ENCODE measurements at places on chromosomes 12 and 14.

DNA sequence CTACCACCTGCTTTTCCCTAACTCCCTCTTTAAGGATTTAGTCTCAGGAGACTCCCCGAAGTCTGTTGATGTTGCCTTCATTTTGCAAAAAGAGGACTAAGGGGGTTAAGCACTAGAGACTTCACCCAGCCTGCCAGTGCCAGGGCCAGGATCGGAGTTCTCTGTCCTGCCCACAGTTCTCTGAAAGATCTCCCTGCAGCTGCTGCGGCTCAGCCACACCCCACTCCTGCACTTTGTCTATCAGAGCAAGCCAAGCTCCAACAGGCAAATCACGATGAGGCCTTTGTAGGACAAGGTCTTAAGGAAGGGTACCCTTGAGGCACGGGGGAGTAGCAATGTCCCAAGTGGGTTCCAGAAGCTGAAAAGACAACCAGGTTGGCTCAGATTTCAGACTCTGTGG, 148.8 kb upstream of the EGLN3 start:
- DNase-seq, result no peak

DNA sequence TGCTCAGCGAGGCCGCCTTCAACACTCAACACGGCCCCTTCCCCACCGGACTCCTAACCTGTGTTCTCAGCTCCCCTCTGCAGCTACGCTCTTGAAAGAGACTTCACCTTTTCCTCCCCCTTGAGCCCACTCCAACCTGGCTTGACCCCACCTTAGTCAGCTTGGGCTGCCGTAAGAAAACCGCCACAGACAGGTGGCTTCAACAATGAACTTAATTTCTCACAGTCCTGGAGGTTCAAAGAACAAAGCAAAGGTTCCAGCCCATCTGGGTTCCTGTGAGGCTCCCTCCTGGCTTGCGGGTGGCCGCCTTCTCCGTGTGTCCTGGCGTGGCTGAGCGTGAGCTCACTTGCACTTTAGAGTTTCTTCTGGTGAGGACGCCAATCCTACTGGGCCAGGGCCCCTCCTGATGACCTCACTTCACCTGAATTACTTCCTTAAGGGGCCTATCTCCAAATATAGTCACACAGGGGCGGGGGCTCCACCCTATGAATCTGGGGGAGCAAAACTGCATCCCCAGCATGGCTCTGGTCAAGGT, 138.8 kb downstream of the CALM1 start:
- no peak for DNase-seq

DNA sequence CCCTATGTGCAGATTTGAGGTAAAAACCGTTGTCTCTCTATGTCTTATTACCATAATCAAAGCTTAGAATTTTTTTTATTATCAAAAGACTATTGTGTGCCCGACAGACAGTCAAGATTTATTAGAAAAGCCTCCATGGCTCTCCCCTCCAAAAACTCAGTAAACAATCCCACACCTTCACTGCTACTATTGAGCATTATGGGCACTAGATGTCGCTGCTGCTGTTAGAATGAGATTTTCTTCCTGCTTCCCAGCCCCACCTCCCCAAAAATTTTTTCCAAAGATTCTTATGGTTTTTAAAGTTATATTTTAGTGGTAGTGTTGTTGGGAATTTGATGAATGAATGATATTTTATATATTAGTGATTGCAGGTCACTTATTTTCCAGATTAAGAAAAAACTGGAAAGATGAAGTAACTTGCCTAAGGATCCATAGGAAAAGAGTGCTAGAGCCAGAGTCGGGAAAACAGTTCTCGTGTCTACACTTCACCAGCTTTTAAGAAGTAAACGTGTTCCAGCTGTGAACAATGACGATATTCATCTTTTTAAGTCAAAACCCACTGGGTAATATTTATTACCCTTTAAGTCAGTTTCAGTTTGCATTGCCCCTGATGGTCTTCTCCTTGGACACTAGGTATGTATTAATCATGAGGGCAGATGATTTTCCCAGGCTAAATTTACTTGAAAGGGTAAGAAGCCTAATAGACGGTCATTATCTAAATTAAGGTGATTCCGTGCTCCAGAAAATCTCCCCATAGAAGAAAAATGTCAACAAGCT, 12.2 kb upstream of the FOXG1 start:
- DNase-seq, result no peak

DNA sequence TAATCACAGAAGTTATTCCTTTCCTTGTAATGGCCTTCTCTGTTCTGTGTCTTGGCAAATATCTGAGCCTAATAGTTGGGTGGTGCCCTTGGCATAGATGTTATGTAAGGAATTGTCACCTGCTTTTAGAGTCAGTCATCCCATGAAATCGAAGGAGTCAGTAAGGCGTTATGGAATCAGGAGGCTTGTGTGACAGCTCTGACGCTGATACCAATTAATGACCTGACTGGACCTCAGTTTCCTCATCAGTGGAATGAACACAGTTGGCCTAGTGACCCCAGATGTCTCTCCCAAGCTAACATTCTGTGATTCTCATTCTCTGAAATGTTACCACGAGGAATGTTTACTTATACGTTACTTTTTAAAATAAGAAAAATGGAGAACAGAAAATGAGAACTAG, 32.1 kb downstream of the TXNRD1 start:
- DNase-seq, result no peak

DNA sequence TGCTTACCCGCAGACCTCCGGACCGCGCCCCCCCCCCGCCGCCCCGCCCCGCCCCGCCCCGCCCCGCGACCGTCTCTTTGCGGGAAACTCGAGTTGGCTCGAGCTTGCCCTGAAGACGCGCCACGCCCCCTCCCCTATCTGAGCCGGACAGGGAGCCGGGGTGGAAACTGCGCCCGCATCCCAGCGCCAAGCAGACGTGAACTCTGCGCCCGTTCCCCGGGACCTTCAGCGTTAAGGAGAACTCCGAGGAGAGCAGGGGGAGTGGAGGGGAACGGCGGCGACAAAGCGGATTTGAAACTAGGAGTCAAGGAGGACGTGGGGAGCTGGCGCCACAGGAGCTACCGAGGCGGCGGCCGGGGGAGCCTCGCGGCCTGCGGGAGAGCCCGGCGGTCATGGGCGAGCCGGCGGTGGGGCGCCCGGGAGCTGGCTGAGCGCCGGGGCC, at the start of gene KCNK13:
KCNK13 (plus strand) TSS at position 310 of the 442 bp plus-strand sequence. CDS start 212 bp downstream, outside the sequence.
- no peak for DNase-seq

- no peak for DNase-seq
These were observed 844 bp downstream of the DPF3 start for GRCh38 chr14:72892879-72893635.

DNA sequence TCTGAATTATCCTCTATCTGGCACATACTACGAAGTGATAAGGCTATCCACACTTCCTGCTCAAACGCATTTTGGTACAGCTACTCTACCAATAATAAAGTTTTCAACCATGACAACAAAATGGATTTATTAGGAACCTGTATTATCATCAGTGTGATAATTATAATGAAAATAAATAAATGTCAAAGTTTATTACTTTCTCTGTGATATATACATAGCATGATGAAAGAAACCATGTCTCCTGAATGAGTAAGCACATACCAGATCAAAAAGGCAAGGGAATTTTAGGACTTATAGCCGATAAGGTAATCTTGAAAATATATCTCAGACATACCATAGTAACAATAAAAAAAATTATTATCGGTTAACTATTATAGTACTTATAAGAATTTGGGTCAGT, 61.1 kb downstream of the CPNE8 start:
- no peak for DNase-seq

- no peak for DNase-seq
These were observed 31.5 kb downstream of the SVOP start for GRCh38 chr12:108989376-108989775.

GRCh38 chr12:107226126-107226525, 132.8 kb upstream of the CRY1 start:
- DNase-seq, result no peak

DNA sequence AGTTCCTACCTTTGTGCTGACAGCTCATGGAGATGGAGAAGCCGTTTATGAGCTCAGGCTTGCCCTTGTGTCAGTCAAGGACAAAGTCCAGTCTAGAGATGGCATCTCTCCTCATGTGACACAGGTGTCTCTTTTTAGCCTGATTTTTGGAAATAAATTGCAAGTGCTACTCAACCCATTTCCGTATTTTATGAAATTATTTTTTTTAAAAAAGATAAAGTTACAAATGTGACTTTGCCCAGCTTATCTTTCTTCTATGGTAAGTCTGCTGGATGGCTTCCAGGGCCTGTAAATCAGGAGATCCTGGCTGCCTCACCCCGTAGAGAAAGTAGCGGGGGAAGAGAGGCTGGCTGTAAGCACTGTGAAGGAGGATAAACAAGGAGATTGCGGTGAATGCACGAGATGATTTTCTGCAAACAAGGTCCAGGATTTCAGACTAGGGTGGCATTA, 169.7 kb downstream of the MYRFL start:
- no peak for DNase-seq

GRCh38 chr14:68521961-68522509, 270.8 kb downstream of the ZFP36L1 start:
- DNase-seq, result no peak

GRCh38 chr12:98750511-98750910, 105.4 kb downstream of the APAF1 start:
- DNase-seq, result no peak

DNA sequence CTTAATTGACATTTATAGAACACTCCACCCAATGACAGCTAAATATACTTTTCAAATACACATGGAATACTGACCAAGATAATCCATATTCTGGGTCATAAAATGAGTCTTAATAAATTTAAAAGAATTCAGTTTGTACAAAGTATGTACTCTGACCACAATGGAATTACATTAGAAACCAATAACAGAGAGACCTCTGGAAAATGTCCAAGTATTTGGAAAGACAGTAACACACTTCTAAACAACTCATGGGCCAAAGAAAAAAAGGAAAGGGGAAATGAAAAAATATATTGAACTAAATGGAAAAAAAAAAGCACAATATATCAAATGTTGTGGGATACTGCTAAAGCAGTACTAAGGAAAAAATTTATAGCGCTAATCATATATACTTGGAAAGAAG, 52.0 kb downstream of the CRACR2A start:
- no peak for DNase-seq

Data from forelimb muscle (tissue), 1 donor.